ENCODE measurements at places on chromosomes 7 and 10.

- no peak for DNase-seq
Measured at GRCh38 chr7:76063525-76063924, 15.6 kb downstream of the MDH2 start.

GRCh38 chr7:1457949-1458682, 1.2 kb downstream of the MICALL2 start:
- DNase-seq: no peak

GRCh38 chr7:128389085-128389617, 20.6 kb downstream of the IMPDH1 start:
- DNase-seq: no peak

DNA sequence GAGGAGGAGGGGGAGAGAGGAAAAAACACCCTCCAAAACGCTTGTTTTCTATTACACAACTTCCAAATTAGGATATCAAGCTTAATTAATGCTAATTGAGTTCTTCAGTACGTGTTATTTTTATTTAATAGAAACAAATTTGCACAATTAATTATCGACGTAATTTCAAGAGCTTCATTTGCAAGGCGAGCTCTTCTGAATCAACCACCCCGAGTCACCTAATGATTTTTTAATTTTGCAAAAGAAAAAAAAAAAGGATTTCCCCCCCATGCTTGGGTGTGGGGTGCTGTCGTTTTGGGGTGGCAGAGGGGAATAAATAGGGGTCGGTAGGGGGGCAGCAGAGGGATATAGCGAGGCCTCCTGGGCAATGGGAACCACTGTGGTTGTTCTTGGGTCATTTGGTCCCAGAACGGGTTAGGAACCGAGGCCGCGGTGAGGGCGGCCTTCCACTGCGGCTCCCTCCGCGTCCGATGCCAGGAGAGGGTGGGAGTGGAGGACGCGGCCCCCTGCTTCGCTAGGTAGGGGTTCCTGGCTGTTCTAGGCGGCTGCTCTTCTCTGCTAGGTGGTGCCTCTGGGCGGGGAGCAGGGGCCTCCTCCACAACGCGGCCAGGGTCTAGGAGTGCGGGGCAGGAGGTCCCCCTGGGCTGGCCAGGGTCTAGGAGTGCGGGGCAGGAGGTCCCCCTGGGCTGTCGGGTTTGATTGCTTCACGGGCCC, 7.3 kb downstream of the UNCX start:
- DNase-seq: no peak

- no peak for DNase-seq
Measured at GRCh38 chr10:865257-865656, 66.2 kb downstream of the LARP4B start.

DNA sequence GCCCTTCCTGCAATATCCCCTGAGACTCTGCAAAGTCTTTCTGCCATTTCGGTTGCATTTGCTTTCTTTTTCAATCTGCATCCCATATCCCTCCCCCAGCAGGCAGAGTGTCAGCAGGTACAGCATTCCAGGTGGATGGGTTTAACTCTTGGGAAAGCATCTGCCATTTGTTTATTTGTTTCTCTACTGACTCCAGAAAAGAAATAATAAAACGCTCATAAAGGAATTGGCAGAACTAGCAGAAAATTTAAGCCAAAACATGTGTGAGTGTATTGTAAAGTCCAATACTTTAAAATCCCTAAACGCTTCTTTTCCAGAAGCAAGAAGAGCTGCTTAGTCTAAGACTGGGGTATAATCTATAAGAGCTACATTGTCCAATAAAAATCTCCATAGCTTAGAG, 393.8 kb downstream of the TNS3 start:
- DNase-seq: no peak

DNA sequence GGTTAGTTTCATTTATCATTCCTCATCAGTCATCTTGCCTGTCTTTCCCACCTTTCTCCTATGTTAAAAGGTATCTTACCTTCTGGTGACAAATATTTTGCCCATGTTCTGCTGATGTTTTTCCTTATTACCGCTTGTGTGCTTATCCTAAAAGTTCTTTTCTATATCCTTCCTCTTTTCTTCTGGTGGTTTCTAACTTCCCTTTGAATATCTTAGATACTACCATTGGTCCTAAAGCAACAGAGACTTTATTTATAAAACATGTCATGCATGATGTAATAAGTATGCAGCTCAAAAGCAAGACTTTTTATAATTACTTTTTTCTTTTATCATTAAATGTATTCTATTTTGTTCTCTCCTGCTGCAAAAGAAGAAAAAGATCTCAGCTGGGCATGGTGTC, 24.8 kb downstream of the TBC1D12 start:
- DNase-seq: no peak

DNA sequence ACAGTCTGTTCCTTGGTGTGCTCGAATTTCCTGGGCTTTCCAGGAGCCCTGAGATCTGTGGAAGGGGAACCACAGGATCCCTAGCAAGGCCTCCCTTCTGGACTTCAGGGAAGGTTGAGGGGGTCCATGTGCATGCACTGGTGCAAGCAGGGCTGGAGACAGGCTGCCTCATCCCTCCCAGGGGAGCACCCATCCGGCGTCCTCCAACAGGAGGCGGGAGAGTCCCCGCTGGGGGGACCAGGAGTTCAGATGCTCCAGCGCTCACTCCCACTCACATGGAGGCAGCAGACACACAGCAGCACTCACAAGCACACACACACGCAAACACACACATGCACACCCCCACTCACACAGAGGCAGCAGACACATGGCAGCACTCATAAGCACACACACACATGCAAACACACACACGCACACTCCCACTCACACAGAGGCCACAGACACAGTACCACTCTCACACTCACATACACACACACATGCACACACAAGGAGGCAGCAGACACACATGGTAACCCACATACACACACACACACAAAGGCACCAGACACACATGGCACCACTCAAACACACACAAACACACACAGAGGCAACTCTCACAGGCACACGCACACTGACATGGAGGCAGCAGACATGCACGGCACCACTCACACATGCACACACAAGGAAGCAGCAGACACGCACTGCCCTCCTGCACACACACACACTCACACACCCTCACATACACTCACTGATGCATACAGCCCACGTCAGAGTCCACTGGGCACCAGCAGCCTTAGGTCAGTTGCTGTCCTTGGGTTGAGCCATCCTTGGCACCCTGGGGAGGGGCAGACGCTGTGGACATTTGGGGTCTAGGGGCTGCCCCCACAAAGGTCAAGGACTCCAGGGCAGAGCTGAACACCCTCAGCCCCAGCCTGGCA, 247.0 kb upstream of the PPP2R2D start:
- DNase-seq: no peak

Measured in cortex of kidney (tissue), 1 donor.